CD4-positive, alpha-beta T cell treated with Interferon alpha-2 for 1 hour (primary cell): ENCODE measurements at places on chromosomes 7 and 10.
A peak's percentile ranks its signal among the peaks of the same experiment; 100 is the strongest.

- DNase-seq, result no peak
Observed at GRCh38 chr10:3911713-3912442, 126.9 kb upstream of the KLF6 start.

GRCh38 chr7:133853706-133854276 lies 273.3 kb upstream of the LRGUK start:
- no peak for DNase-seq

DNA sequence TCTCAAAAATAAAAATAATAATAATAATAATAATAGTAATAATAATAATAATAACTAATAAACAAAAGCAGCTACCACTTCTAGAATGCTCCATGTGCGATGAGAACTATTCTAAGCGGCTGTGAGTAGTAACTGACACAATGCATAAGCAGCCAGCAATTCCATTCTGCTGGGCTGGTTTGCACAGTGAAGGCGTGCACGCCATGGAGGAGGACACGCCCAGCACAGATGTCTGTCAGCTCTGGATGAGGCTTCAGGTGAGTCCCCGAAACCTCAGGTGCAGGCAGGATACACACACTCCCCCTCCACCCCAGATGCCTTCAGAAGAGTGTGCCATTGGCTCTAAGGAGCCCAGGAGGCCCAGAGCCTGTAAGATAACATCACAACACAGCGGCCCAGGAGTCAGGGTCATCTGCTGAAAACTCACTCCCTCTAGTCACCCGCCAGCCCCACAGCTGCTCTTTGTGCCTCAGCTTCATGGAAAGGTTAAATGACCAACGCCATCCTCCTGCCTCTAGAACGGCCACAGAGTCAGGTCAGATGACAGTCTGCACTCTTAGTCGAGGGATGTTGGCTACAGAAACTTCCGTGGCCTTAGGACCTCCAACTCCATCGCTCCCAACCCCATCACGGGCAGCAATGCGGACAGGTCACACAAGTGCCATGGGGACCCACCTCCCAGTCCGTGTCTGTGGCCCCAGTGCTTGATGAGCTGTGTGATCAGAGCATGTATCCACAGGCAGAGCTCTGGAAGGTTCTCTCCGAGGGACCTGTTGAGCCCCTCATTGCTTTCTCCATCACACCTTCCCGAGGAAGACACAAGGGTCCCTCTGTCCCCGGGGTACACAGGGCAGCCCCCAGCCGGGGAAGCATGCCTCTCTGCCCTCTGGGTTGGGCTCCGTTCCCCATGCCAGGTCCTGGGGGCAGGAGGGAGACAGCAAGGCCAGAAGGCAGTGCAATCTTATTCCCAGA lies 103.9 kb downstream of the CTBP2 start:
- DNase-seq, result no peak

DNA sequence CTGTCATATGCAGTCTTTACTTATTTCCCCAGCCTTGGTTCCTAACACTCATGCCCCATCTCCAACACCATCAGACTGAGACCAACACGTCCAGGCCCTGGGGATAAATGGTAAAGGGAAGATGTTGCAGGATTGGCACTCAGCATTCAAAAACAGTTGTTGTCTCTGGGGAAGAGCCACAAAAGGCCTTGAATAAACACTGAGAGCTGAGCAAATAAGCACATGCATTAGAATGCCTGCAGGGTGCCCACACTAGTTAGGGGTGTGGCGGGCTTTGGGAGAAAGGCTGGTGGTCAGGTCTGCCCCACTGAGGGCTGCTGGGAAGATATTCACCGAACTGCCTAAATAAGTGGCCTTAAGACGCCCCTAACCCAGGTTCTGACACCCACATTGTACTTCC lies 391.0 kb downstream of the GFRA1 start:
- no peak for DNase-seq

DNA sequence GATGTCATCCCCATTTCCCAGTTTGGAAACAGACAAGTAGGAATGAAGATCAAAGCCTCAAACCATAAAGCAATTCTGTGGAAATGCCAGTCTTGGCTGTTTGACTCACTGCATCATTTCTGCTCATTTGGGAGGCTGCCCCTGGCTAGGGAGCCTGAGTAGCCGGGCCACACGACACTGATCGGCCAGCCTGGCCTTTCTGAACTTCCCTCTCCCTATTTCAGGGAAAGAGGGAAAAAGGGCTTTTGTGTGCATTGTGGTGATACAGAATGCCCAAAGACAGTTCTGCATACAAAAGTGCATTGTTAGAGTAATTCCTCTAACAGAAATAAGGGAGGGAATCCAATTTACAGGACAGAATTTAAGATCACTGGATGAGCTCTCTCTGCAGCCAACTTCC lies 41.7 kb upstream of the OPALIN start:
- DNase-seq, result no peak

DNA sequence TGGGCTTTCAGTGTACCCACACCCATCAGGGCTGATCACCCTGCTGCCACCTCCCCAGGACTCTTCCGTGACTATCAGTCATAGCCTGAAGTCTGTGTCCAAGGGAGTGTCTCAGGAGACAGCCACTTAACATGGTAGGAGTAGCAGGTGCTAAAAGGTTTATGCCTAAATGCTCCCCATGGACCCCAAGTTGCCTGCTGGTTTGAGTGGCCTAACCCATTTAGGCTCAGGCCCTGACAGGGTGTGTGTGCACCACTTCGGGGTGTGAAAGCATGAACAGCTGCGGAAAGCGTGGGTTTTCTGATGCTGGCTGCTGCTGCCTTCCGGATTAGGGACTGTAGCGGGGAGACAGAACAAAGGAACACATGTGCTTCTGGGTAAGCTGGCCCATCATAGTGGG lies 93.2 kb upstream of the SAMD8 start:
- no peak for DNase-seq

DNA sequence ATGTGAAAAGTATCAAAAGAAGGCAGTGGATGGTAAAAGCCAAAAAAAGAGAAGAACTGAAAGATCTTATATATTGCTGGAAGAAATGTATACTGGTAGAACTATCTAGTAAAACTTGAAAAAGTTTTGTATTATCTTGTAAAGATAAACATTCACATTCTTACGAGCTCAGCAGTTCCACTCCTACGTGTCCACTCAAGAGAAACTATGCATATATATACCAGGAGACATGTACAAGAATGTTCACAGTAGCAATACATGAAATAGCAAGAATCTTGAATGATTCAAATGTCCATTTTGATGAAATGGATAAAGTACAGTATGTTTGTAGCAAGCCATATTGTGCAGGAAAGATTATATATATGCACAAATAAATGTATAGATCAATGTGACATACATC lies 155.0 kb downstream of the RNF133 start:
- DNase-seq, result no peak

- no peak for DNase-seq
Observed at GRCh38 chr10:58435297-58435985, 50.2 kb downstream of the TFAM start.

DNA sequence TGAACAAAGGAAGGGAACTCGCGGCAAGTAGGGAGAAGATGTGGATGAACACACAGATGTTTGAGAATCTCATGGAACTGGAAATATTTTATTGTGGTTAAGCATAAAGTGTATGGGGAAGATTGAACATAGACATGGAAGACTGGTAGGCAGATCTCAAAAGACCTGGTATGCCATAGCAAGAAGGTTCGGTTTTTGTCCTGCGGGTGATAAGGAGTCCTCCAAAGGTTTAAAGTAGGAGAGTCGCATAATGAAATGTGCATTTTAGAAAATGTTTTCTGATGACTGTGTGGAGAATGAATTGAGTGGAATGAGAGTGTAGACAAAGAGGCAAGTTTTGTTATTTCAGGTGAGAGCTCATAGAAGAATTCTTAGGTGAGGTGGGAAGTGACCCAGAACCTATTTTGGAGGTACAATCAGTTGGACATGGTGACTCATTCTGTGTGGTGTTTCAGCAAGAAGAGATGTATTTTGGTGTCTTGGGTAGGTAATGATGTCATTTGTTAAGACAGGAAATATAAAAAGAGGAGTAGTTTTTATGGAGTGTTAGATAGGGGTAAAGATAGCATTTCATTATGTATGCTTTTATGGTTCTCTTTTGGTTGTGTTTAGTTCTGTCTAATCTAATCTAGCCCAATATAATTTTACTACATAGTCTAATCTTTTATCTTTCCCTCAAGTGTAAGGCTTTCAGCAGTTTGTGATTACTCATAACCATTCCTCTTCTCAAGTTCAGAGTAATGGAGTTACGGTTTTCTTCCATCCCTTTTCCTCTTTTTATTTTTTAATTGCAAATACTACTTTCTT lies 239.2 kb downstream of the EXOC4 start:
- DNase-seq, result no peak

DNA sequence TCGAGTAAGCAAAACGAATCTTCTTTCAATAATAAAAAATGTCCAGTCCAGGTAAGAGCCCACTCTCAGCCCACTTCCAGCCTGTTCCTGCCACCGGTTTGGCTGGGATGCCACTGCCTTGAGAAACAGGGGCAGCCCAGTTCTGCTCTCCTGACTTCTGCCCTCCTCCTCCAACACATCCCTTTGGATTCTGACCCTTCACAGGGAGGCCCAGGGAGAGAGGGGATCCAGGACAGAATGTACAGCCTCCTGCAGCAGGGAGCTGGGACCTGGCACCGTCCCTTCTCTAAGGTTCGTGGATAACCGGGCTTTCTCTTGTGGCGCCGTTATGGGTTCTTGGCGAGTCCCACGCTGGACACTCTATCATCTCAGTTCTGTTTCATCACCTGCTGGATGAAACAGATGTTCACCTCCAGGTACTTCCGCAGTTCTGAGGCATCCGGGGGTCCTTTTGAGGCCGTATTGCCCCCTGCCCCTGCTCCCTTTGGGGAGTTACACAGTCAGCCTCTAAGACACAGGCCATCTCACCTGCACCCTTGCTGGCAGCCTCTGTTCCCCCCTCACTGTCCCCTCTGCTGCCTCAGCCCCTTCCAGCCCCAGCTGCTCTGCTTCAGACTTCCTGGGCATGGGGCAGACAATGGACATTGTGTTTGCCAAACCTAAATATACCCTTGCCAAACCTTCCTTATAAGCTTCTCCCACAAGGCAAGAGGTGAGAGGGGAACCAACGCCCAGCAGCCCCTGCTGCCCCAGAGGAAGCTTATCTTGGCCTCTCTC lies 203.8 kb upstream of the ZMIZ1 start:
- no peak for DNase-seq

GRCh38 chr10:16828701-16829175 lies 11.5 kb upstream of the RSU1 start:
- no peak for DNase-seq

DNA sequence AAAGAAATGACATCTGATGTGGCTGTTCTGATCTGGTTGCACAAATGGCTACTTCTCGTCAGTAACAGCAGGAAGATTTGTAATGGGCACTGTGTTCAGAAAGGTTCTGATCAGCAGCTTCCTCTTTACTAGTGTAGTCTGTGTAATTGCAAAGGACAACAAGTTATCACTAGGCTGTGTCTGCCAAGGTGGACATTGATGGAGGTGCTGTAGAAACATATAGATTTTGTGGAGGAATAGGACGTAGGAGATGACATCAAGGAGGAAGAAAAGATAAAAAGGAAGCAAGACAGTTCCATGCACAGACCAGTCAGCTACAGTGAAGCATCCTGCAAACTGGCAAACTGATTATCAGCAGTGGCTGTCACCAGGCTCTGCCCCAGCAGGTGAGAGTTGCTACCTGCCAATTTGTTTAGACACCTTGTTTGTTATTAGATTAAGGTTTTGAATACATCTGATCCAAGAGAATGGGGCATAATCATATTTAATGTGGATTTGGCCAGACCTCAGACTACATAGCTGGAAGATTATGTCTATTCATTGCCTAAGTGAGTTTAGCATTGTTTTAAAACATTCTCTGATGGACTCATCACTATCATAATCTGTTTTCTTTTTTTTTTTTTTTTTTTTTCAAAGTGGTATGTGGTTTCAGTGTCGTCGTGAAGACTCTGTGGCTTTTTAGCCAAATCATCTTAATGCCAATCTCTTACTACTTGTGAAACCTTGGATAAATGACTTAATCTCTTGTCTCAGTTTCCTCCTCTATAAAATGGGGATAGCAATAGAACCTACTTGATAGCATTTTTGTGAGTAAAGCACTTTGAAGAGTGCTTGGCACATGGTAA lies 417.9 kb upstream of the LRGUK start:
- no peak for DNase-seq

GRCh38 chr7:3094701-3095445 lies 51.2 kb upstream of the CARD11 start:
- peak; percentile 78 for DNase-seq

DNA sequence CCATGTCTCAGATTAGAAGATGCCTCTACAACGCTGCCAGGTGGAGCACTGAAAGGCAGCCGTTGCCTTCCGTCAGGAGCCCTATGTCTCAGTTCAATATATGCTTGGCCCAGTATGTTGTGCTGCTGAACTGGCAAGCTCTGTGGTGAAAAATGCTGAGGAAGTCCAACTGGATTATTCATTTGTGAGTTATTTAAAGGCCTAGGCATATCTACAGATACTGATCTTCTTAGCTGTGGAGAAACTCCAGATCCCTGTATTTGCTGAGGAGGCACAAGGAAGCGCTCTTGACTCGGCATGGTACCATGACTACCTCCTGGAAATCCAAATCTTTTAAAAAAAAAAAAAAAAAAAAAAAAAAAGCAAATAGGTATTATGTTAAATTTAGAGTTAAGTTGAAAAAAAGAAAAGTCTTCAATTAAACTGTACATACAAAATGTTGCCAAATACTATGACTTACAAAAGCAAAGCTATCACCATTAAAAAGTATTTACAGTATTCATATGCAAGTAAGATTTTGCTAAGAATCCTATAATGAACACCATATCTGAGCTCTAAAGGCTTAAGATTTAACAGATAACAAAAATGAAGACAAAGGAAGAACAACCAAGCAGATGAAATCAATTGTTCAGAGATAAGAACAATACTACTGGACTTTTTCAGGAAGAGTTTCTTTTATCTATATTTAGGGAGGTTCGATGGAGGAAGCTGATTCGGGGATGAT lies 152.4 kb downstream of the GALNT11 start:
- DNase-seq, result no peak

- DNase-seq, result no peak
Observed at GRCh38 chr7:32616625-32617024, 121.3 kb downstream of the AVL9 start.

- DNase-seq, result no peak
Observed at GRCh38 chr10:129018511-129018910, 448.5 kb upstream of the MGMT start.

GRCh38 chr10:33335801-33336581 lies 1.5 kb upstream of the NRP1 start:
- no peak for DNase-seq

DNA sequence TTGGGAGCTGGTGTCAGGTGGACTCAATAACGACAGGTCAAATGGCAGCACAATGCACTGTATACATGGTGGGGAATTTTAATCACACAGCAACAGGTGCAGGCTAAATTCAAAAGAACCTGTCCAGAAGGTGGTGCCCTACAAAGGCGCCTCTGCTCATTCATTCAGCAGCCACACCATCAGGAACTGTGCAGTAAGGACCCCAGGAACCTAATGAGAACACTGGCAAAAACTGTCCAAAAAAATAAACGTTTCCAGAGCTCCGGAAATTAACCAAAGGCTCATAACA lies 21.9 kb upstream of the CRYGN start:
- no peak for DNase-seq
